Stimulated activated CD8-positive, alpha-beta memory T cell treated with anti-CD3 and anti-CD28 coated beads, Interleukin-7, amount 100 ng/mL, for 24 hours (primary cell): ENCODE measurements at places on chromosomes 16 and 17.

DNA sequence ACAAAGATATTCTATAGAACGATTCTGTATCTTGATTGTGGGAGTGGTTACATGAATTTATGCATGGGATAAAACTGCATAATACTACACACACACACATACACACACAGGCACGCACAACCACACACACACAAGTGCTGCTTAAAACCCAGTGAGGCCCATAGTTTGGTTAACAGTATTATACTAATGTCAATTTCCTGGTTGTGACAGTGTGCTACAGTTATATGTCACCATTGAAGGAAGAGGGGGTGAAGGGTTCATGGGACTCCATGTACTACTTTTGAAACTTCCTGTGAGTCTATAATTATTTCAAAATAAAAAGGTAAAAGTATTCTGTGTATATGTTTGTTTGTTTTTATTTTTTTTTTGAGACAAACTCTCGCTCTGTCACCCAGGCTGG, 8.1 kb downstream of the ZC3H7A start:
- no peak for DNase-seq

DNA sequence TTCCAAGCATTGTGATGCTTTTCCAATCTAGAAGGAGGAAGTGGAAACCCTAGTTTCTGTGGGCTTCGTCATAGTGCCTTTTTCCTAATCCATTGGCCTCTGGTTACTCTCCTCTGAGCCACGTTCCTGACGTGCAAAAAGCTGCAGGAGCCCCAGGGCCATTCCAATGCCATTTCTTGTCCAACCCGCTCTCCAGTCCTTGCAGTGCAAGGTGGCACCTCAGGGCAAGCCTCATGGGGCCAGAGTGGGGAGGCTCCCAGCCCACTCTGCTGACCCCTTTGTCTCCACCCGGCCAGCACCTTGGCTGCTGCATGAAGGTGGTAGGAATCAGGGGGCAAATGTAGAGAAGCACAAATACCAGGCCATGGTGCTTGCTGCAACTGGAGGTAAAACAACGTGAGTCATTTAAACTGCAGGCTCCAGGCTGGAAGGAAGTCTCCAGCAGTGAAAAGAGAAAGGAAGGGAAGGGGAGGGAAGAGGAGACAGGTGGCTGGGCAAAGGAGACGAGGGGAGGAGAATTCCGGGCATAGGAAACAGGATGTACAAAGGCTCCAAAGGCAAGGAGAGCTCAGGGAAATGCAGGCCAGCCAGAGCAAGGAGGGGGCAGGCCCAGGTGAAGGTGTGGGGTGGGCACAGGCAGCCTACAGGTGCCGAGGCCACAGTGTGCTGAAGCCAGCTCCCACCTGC, 168.2 kb upstream of the TNRC6C start:
- no peak for DNase-seq

DNA sequence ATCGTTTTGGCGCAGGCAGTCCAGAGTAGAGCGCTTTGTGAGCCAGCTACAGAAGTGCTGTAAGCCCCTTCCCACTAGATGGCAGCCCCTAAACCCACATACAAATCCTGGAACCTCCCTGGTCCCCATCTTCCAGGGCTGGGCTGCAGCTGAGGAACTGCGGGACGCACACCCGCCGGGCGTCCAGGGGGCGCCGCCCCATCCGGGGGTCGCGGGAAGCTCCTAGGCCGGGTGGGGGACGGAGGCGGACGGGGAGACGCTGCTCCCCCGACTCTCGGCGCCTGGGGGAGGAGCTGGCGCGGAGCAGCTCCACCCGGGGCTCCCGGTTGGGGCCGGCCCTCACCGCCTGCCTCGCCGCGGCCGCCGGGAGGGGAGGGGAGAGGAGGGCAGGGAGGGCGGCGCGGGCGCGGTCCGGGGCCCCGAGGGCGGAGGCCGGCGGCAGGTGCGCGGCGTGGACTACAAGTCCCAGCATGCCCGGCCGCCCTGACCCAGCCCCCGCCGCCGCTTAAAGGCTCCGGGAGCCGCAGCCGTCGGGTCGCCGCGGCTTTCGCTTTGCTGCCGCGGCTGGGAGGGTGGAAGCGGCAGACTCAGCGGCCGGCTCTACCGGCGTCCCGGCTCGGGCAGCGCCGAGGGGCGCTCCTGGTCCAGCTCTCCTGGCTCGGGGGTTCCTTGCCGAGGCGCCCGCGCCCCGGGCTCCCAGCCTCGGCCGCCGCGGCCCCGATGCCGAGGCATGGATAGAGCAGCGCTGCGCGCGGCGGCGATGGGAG, at the start of gene KSR1:
TSS of gene KSR1 (plus strand) at position 535 of the 767 bp plus-strand sequence. CDS start at position 731, 196 bp downstream.
- peak; percentile 58 for DNase-seq

GRCh38 chr17:38591759-38592241, 14.0 kb downstream of the SRCIN1 start:
- DNase-seq: no peak

DNA sequence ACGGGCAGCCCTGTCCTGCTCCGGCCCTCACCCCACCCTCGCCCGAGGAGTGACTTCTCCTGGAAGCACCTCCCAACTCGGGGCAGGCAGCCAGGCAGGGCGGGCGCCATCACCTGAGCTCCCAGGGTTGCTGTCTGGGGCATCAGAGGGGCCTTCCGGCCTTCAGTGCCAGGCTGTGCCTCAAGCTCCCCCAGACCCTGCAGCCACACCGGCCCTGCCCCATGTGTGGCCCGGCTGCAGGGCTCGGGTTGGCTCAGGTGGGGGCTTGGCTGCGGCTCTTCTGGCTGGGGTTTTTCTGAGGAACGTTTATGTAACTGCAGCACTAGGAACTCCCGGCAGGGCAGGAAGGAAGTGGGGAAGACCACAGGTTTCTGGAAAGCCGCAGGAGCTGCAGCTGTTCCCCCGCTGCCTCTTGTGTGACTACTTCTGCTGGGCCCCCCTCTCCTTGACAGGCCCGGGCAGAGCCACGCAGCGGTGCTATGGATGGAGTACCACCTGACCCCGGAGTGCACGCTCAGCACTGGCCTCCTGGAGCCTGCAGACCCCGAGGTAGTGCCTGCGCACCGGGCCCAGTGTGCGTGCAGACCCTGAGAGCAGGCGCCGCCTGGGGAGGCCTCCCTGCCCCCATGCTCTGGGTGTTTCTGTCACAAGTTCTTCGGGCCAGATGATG, 45.6 kb downstream of the PRMT7 start:
- peak; percentile 43 for DNase-seq

- no peak for DNase-seq
Measured at GRCh38 chr16:54649876-54650275, 280.8 kb upstream of the IRX5 start.

DNA sequence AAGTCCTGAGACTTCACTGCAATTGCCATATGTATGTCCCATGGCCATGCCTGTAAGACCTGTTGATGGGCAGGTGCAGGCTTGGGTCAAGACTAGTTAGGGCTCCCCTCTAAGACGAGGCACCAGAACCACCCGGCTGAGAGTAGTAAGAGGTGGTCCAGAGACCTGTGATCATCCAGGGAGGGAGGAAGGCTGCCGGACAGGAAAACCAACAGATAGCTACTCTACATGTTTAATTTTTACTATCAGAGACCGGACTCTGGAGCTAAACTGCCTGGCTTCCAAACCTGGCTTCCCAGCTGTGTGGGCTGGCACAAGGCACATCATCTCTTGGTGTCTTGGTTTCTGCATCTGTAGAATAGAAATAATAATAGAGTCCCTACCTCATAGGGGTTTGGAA, 73.0 kb downstream of the ERCC4 start:
- DNase-seq: no peak

DNA sequence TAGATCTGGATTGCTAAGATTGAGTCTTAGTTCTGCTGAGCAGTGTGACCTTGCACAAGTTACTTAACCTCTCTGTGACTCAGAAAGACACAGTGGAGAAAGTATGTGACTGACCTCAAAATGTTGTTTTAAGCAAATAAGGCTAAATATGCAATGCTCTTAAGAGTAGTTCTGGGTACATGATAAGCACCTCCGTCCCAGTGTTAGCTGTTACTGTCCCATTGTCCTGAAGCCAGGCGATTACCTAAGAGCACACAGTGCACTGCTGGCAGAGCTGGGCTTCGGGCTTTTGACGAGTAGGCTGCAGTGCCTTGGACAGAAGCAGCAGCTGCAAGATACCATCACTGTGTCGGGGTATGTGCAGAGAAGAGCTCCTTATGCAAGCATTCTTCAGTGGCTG, 32.7 kb upstream of the FOXF1 start:
- DNase-seq: no peak

DNA sequence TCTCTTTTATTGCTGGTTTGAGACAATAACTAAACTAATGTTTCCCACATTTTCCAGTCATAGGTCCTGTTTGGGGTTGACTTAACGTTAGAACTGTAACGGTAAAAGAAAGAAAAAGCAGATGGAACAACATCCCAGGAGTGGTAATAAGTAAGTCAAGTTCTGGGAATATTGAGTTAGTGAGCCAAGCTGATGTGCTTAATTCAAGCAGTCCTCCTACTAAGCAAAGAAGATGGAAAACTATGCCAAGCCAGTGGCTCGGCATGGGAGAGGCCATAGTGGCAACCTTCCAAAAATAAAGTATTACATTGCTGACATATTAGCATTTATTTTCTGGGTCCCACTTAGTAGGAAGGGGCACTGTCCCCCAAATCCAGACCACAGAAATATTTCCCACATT, 161.7 kb upstream of the CDH5 start:
- DNase-seq: no peak

- no peak for DNase-seq
Measured at GRCh38 chr17:79104898-79105600, 30.4 kb downstream of the ENGASE start.

DNA sequence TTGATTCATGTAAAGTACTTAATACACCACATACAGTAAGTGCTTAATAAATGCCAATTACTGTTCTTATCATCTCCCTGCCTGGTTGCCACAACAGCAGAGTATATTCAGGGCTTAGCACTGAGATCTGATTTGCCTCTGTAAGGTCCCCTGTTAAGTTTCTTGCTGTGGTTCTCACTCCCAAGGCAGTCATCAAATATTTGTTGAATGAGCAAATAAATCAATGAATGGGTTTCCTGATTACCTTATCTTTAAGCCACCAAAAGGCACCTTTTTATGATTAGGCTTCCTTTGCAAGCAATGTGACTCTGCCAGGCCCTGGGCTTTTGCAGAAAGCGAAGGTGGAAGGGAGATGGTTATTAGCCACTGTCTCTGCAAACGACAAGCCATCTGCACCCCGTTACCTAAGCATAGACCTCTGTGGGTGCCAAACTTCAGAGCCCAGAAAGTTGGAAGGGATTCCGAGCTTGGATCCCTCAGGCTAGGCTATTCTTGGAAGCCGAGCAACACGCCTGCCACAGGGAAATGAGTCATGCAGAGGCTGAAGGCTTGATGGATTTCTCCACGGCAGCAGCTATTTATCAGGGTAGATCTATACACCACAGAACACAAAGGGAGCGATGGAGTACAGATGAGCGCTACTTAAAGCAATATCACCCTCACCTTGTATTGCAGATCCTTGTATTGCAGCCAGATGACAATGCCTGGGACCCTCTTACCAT, 102.0 kb downstream of the GRIN2A start:
- no peak for DNase-seq

GRCh38 chr17:15257796-15258512, 7.2 kb downstream of the PMP22 start:
- no peak for DNase-seq

DNA sequence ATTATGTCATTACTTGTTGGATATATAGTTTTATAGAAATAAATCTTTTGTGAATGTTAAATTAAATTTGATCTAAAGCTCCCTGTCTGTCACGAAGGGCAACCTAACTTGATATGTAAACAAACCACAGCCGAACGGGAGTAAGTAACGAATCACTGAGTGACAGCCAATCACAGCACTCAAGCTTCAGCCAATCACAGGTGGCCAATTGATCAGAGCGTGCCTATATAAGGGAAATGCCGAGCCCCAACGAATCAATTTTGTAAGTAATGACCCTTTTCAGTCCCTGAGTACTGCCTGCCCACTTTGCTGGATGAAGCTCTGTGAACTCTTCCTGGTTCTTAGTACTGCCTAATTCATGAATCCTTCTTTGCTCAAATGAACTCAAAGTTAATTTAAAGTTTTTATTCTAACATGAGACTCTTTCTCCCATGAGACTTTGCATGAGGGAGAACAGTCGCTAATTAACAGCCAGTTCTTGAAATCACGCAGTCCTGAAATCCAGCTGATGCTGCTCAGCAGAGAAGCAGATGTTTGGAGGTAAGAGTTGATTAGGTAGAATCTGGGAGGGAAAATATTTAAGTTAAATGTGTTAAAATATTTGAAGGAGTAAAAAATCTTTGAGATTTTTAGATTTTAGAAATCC, 302.2 kb downstream of the CNTNAP4 start:
- no peak for DNase-seq

DNA sequence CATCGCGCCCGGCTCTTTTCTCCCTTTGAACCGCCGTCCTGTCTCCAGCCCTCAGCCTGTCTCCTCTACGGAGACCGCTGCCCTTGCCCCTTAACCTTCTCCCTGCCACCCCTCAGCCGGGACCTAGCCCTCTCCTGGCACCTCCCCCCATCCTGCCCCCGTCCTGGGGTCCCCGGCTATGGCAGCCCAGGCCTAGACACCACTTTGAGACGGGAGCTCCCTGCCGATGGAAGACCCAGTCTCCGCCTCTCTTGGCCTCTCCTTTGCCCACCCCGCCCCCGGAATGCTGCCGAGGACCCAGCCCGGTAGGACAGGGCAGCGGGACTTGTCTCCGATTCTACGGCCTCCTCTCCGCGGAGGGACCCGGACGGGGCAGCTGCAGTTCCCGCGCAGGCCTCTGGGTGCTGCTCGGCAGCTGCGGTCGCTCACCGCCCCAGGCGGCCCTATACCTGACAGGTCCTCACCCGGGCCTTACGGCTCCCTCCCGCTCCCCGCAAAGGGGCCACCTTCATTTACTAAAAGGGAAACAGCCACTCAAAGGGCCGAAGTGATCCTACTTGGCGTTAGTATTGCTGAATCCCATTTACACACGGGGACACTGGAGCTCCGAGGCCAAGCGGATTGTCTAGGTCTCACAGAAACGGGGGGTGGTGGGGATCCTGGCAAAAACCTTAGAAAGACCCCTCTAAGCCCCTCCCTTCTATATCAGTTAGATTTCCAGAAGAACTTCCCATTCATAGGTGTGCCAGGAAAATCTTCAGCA, 32.6 kb upstream of the TAC4 start:
- peak; percentile 48 for DNase-seq

DNA sequence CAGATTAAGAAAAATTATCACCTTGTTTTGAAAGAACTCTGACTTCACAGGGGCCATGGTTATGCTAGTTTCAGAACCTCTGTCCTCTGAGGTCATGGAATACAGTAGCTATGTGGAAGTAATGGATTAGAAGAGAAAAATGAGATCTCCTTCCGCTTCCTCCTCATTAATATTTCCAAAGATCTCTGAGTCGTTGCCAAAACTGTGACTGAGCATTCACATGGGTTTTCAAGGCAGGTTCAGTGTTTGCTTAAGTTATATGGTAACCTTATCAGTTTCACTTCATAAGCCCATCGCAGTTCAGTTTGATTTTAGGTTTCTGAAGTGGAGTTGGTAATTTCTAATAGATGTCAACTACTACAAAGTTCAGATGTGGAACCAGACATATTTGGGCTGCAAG, 321.2 kb upstream of the SOX9 start:
- no peak for DNase-seq
